ENCODE measurements at places on chromosomes 4 and X.

GRCh38 chr4:138007572-138007971 is 234.6 kb downstream of the SLC7A11 start:
- no peak for DNase-seq

- DNase-seq, result no peak
Measured at GRCh38 chr4:156949373-156949814, 22.2 kb downstream of the PDGFC start.

DNA sequence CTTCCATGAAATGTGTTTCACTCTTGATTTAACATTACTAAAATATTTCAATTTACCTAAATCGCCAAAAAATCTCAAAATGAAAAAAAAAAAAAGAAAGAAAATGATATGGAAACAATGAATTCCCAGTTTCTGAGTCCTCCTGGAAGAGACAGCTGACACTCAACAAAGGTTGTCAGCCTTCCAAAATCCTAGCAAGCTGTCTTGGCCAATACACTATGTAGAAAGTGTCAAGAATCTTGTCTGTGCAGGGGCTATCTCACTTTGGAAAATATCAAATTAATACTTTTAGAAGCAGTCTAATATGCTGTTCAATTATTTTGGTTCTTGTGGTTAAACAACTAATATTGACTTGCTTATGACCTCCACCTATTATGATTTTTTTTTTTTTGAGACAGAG is 8.7 kb downstream of the DKK2 start:
- no peak for DNase-seq

DNA sequence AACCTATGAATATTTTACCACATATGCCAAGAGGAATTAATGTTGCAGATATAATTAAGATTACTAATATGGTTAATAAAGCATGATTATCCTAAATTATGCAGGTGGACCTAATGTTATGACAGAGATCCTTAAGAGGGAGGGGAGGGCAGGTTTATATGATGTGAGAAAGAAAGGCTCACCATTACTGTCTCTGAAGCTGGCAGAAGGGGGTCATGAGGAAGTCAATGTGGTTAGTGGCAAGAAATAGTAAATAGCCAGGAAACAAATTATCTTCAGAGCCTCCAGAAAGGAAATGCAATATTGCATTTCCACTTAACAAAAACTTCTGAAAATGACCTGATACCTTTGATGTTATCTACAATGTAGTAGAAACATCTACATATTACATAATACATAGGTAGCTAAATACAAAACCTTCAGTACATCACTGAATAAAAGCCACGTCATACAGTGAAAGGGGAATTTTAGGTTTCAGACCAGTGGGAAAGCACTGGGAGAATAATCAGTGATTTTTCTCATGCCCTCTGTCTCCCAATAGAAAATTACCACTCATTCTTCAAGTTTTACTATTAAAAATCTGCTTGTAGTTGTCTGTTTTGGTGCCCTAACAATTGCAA is 609.2 kb downstream of the SPOCK3 start:
- DNase-seq, result no peak

- DNase-seq, result no peak
Measured at GRCh38 chrX:129939986-129940385, 34.0 kb downstream of the UTP14A start.

DNA sequence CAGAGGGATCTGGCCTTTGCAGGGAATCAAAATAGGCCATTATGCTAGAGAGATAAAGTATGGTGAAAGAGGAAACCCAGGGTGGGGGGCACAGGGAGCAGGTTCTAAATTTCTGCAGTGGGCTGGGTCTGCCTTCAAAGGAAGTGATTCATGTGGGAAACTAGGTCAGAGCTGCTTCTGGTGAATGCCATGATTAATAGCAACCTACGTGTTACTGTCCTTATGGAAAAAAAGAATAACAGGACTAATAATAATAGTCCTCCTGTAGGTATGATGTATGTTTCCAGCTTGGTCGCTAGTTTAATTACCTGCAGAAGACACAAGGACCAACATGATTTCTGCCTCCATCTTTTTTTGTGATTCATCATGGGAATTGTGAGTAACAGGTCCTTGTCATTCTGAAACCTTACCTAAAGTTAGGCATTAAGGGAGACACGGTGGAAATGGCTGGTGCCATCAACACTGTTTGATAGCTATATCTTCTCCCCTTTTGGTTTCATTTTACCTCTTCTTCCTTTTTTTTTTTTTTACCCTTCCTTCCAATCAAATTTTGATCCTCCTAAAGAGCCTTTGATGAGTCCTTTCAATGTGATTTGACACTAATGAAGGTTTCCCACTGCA is 180.4 kb downstream of the CPEB2 start:
- no peak for DNase-seq

- DNase-seq, result no peak
Measured at GRCh38 chr4:89022426-89023128, 34.4 kb downstream of the FAM13A start.

- DNase-seq, result peak; percentile 81
Measured at GRCh38 chr4:102500696-102501446, at the start of gene NFKB1. NFKB1 (plus strand) TSS chr4:102501359; CDS start chr4:102525519, 24,160 bp downstream.

DNA sequence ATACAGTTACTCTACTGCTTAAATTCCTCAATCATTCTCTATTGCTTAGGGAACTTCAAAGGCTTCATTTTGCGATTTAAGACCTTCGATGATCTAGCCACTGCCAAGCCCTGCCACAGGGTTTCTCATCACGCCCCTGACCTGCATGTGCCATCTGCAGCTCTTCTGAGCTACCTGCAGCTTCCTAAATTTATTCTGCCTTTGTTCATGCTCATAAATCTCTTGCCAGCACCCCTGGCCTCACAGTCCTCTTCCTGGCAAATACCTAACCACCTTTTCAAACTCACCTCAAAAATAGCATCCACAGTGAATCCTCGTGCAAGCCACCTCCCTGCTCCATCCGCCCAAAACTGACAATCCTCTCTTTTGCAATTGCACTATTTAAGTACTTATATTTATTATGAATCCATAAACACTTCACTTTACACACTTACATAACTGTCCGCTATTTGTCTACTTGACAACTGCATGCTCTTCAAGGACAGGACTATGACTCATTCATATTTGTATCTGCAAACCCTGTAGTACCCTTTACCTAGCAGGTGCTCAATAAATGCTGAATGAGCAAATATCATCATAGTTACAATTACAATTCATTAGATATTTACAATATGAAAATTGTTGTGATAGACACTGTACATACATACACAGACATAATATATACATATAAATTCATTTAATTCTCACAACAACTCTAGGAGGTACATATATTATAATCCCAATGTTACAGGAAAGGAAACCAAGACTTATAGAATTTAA is 280.0 kb upstream of the RASGEF1B start:
- no peak for DNase-seq

GRCh38 chr4:71026086-71026485 is 32.6 kb downstream of the DCK start:
- DNase-seq, result no peak

Data from femur (tissue), 1 donor.